ENCODE measurements at places on chromosomes 5 and 9.

DNA sequence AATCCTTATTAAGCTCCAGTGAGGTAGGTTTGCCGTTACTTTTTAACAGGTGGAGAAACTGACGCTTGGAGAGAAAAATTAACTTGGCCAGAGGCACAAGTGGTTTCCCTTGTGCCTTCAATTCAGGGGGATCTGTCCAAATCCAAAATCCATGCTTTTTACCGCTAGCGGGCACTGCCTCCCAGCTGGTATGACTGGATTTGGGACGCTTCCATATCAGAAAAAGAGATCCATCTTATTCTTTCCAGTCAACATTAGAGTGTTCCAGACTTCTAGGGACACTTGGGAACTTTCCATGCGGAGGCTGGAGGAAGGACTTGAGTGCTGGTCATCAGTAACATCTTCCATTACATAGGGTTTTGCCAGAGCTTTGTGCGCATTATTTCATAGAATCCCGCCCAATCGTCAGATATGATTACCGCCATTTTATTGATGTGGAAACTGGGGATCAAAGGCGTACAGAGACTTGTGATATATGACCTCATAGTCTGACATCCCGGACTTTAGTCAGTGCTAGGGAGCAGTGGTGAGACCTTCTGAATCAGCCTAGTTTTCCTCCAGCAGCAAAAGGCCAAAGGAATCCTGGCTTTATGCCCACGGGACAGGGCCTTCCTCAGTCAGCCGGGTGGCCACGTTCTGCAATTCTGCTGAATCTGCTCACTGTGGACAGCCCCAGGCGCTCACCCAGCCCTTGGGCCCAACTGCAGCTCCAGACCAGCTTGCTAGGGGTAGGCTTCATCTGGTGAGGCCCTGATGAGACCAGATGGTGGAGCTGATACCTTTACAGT is 1.1 kb upstream of the GNPDA1 start:
- peak; percentile 59 for DNase-seq

- no peak for DNase-seq
Observed at GRCh38 chr9:1026219-1026618, 23.9 kb upstream of the DMRT2 start.

DNA sequence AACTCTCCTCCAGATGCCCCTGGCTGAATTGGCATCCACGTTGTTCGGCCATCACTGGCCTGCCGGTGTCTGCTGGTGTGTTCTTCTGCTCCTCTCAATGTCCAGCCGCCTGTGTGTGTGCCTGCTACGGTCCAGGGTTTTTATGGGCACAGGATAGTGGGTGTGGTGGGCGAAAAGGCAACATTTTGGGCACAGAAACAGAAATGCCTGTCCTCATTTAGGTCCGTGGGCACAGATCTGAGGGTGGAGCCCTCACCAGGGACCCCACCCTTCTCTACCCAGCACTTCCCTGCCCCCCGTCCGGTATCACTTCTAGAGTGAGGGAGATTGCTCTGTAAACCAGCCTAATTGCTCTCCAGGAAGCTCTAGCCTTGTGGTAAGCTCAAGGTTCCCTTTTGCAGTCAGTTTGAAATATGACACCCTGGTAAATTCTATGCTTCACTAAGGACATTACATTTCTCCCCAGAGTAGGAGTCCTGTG is 410.1 kb downstream of the MAT2B start:
- peak; percentile 32 for DNase-seq

DNA sequence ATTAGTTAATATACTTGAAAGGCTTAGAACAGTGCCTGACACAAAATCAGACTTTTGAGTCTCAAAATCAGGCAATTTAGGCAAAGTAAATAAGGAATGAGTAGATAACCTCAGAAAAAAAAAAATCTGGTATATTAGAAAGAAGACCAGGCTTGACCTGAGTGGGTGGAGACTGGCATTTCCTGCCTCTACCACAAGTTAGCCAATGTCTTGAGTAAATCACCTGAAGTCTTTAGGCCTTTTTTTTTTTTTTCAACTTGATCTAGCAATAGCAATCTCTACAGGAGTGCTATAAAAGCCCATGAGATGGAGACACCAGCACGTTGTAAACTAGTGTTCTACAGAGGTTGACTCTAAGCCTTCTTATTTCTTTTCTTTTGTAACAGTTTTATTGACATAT is 104.2 kb upstream of the RASEF start:
- no peak for DNase-seq

DNA sequence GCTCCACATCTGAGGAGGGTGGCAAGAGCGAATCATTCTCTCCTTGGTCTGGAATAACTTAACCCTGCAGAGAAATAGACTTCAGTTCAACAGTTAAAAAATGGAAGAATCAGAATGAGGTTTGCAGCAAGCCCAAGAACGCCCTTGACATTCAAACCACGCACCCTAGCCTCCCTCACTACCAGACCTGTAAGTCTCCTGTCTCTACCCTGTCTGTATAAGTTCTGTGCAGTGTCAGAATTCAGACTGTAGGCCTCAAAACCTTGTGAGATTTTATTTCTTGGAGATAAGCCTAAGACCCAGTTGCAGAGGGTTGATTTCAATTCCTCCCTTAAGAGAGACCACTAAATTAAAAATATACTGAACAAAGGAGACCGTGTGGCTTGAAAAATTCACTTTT is 35.8 kb upstream of the PLPP1 start:
- no peak for DNase-seq

DNA sequence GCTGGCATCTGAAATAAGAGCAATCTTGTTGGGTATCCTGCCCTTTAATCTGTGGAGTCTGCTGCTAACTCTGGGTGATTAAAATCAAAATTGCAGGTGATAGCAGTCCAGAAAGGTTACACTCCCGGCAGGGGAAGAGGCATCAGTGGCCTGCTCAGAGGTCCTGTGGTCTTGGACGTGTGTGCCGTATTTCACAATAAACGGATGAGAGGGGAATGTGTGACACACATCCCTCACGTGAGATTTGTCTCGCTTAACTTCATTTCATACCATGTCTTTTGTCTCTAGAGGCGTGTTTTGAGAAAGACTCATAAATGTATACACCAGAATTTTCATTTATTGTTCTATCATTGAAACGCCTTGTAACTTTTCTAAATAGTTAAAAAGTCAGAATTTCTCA is 36.6 kb downstream of the FAM240B start:
- DNase-seq: peak; percentile 40

GRCh38 chr9:85258236-85258635 is 483.5 kb downstream of the AGTPBP1 start:
- DNase-seq: no peak

DNA sequence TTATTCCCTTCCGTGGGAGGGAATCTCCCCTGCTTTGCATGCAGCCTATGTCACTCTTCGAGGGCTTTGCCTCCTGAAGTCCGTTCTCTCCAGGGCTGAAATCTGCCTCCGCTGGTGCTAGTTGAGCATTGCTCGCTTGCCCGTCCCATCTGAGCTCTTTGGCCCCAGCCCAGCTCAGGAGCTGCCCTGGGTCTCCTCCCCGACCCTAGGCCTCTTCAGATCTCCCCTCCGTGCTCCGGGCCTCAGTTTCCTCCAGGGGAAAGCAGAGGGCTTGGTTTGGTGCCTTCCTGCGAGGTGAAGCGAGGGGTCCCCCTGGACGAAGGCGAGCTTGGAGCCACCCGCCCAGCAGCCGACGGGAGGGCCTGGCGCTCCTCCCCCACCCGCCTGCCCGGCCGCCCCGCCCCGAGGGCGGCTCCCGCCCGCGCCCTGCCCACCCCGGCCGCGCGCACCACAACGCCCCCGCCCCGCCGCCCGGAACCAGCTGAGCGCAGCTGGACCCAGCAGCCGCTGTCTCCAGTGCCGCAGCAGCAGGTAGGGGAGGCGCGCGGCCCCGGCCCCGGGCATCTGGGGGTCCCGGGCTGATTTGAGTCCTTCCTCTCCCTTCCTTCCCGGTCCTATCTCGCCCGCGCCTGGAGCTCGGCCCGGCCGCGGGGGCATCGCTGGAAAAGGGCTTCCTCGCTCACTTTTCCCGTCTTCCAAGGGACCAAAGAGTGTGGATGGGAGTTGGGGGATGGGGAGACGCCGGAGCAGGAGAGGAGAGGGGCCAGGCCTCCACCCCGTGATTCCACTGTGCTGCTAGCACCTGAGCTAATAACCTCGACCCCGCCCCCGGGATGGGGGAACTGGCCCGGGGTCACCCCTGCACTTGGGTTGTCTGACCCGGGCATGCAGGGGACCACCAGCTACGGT is at the start of gene GSN:
GSN (plus strand) TSS at position 474 of the 909 bp plus-strand sequence. CDS start 33,810 bp downstream, outside the sequence.
- DNase-seq: peak; percentile 67

DNA sequence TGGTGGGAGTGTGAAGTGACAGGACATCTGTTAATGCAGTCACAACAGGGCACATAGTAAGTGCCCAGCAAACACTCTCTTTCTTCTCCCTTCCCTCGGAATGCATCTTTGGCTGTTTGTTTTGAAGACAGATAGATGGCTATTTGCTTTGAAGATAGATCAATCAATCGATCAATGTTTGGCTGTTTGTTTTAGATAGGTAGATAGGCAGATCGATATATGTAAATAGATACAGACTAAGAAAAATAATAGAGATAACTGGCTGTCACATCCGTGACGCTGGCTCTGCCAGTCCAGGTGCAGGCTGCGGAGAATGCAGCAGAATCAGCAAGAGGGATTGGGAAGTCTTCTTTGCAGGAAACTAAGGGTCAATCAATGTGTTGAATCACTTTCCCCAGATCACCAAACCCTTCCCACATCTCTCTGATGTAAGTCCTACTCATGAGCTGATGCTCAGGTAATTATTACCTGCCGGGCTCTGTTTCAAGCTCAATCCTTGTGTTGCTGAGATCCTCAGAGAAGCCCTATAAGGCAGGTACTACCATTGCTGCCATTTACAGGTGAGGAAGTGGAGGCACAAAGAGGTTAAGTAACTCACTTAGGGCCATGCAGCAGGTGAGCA is 60.8 kb downstream of the ERGIC1 start:
- DNase-seq: no peak

DNA sequence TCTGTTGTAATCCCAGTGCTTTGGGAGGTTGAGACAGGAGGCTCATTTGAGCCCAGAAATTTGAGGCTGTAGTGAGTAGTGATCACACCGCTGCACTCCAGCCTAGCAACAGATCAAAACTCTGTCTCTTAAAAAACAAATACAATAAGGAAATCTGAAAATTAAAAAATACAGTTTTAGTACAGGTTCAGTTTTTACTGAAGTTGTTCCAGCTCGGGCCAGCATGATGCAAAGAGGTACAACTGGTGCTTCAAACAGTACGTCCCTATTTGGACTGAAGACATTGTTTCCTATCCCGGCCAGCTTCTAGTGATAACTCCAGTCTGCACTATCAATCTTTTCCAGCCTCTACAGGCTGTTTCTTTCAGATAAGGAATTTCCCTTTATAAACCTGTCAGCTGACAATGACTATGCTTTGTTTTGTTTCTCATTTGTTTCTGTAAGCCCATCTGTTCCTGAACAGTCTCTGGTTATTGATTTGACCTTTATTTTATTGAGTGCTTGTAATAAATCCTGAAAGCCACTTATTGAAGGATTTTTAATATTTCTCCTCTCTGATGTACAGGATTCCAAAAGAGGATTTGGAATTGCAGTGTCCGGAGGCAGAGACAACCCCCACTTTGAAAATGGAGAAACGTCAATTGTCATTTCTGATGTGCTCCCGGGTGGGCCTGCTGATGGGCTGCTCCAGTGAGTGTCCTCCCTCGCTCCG is 41.9 kb downstream of the TJP2 start:
- DNase-seq: peak; percentile 53

DNA sequence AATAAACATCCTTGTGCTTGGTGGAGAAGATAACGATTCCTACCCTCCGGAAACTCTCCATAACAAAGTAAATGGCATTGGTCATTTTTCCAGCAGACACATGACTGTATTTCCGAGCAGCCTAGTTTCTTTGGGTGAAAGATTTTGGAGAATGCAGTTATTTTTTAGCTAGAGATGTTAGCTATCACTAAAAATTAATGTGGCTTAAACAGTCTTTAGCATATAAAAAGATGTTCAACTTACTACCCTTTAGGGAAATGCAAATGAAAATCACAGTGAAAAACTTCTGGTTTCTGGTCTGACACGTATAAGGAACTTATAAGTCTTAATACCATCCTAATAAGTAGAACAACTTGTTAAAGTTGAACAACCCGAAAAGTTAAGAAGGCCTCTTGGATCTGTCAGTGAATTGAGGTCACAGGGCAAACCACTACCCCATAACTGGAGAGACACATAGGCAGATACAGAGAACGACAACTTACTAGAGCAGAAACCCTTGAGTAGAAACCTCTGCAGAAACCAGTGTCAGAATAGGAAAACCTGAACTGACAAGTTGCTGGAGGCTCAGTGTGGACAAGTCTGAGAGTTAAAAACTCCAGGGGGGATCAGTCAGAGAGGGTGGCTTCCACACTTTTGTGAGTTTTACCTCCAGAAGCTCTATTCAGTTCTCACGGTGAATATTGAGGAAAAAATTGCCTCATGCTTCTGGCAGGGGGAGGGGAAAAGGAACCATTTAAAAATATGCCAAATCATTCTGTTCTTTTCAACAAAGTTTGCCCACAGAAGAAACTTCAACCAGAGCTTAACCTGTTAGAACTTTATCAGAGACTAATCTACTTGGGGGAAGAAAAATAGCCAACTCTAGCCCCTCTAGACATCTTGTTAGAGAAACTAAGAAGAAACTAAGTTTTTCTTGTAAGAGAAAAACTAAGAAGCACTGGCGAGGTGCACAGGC is 325.2 kb upstream of the RPS23 start:
- DNase-seq: no peak

DNA sequence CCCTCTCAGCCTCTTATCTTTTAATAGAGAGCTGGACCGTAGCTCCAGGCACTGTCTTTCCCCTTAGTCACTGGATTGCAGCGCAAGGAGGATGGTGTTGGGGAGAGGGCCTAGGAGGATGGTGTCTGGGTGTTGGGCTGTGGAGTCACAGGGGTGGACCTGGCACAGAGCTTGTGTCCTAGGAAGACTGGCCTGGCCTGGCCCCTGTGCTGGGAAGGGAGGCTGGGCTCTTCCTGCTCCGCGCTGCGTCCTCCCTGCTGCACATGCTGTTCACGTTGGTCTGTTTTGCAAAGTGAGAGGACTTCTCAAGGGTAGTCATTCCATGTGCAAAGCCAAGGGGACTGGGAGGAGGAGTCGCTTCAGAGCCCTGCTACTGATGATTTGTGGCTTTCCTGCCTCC is 123.9 kb downstream of the EHMT1 start:
- DNase-seq: no peak

DNA sequence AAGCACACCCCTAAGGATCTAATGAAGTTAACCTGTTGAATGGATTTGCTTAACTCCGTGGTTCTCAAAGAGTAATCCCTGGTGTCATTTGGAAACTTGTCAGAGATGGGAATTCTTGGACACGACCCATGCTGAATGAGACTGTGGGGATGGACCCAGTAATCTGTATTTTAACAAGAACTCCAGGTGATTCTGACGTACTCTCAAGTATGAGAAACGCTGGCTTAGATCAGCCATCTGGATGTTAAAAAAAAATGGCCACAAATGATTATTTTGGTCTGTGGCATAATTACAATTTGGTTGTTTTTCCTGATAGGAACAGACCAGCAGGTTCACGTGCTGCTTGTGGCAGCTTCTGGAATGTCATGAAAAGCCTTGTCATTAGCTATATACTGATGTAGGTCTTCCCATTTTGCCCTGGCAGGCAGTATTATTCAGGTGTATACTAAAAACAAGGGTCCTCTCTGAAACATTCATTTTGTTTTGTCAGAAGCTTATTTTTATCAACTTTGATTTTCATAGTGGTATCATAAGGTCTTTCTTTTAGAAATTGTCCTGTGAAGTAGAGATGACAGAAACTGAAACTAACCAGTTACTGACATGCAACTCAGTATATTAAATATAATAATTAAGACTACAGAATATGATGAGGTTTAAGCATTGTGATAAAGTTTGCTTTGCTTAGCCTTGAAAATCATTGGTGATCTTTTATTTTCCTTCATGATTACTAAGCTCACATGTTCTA is 15.4 kb downstream of the CPEB4 start:
- DNase-seq: no peak

All from fibroblast of pulmonary artery (primary cell).